ENCODE measurements at places on chromosomes 11 and 22. TPM values are rescaled to one million over a fixed set of nuclear protein-coding genes. Genes with fewer than 3 reads are reported as not detected.

STK33 gene
- 14.1 TPM for polyA plus RNA-seq

ZBTB3 gene
- 4.0 TPM for polyA plus RNA-seq

TTC36 gene
- polyA plus RNA-seq, result 0.61 TPM

TRPM5 gene
- 0.02 TPM for polyA plus RNA-seq

LAYN gene
- polyA plus RNA-seq, result 5.0 TPM

RABL2B gene
- 10.3 TPM for polyA plus RNA-seq

ANKRD13D gene
- polyA plus RNA-seq, result 18.0 TPM

FAM89B gene
- 43.0 TPM for polyA plus RNA-seq

TSGA10IP gene
- not detected for polyA plus RNA-seq

HMGXB4 gene
- polyA plus RNA-seq, result 5.7 TPM

PAK1 gene
- 7.1 TPM for polyA plus RNA-seq

CDC42BPG gene
- 0.36 TPM for polyA plus RNA-seq

CRYBB2 gene
- not detected for polyA plus RNA-seq

TST gene
- polyA plus RNA-seq, result 67.9 TPM

XPNPEP3 gene
- 7.1 TPM for polyA plus RNA-seq

CASP4 gene
- polyA plus RNA-seq, result 18.1 TPM

DTX4 gene
- 0.70 TPM for polyA plus RNA-seq

OR51I1 gene
- not detected for polyA plus RNA-seq

SHISA8 gene
- polyA plus RNA-seq, result 0.95 TPM

RAC2 gene
- polyA plus RNA-seq, result 1.8 TPM

CAVIN3 gene
- polyA plus RNA-seq, result 72.4 TPM

POTEH gene
- polyA plus RNA-seq, result not detected

SLC22A25 gene
- polyA plus RNA-seq, result not detected

OVCH2 gene
- not detected for polyA plus RNA-seq

WT1 gene
- 2.0 TPM for polyA plus RNA-seq

MFRP gene
- polyA plus RNA-seq, result 0.02 TPM

APOA5 gene
- not detected for polyA plus RNA-seq

FRMD8 gene
- 9.3 TPM for polyA plus RNA-seq

TESMIN gene
- polyA plus RNA-seq, result 0.38 TPM

CABP4 gene
- polyA plus RNA-seq, result 0.81 TPM

OSM gene
- polyA plus RNA-seq, result 0.81 TPM

TIMP3 gene
- 412 TPM for polyA plus RNA-seq

PANX3 gene
- not detected for polyA plus RNA-seq

TMA7B gene
- 0.09 TPM for polyA plus RNA-seq

ZNF214 gene
- polyA plus RNA-seq, result 0.48 TPM

ANO5 gene
- polyA plus RNA-seq, result 17.1 TPM

SLC37A2 gene
- 0.97 TPM for polyA plus RNA-seq

CDK2AP2 gene
- polyA plus RNA-seq, result 65.2 TPM

Measured in right cardiac atrium (tissue), 5 donors.